CD8-positive, alpha-beta memory T cell (primary cell): ENCODE measurements at places on chromosomes 5 and 9. TPM values are rescaled to one million over a fixed set of nuclear protein-coding genes. Genes with fewer than 3 reads are reported as not detected.

- DNase-seq, result no peak
Observed at GRCh38 chr5:50575740-50576139, 90.7 kb upstream of the PARP8 start.

The TNC gene
- total RNA-seq, result 1.4 TPM

- DNase-seq, result no peak
Observed at GRCh38 chr5:135810188-135810943, 24.1 kb upstream of the SLC25A48 start.

DNA sequence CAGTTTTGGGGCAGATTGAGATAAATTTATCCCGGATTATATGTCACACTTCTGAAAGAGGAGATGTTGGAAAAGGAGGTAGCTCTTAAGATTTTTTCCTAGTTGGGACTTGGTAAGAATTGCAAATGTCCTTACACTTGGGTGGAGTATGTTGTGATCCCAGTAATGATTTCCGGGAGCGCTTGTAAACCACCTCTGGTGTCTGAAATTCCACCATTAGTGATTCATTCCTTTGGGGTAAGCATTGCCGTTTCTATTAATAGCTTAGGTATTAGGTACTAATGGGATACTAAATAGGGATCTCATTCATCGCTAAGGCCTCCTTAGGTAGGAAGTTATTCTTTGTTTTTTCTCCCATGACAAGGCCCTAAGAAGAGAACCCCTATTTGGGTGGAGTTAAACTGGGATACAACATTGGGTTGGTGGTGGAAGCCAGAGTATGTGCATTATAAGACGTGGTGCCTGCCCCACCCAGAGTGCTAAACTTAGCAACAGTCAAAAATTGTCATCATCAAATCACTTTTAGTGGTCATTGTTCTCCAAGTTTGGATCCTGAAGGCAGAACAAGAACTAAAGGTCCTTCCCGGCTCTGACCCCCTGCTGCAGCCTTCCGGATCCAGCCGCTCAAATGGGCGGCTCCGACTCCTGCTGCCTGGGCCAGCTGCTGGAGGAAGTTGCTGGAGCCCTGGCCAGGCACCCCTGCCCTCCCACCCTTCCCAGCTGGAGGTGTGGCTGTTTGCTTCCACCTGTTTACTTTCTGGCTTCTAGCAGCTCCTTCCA, 31.7 kb upstream of the DAB2IP start:
- no peak for DNase-seq

The HCN1 gene
- not detected for total RNA-seq

The NFIB gene
- not detected for total RNA-seq

- no peak for DNase-seq
Observed at GRCh38 chr5:1722877-1723276, 76.8 kb downstream of the MRPL36 start.

DNA sequence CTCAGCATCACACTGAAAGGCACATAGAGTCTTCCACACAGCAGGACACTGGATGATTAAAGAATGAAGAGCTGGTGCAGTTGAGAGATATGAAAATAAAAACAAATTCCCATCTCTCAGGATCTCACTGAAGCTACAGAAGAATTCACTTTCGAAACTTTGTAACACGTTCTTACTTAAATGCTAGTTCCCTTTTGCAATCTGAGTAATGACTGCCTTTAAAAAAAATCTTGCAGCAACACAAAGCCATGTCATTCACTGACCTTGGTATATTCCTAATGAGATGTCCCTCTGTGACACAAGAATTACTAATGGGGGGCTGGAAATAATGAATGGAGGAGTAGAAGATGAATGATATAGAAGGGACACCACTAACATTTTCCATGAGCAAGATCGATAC, 201.8 kb downstream of the GLIS3 start:
- DNase-seq, result no peak

GRCh38 chr5:31664566-31664965, 25.6 kb downstream of the PDZD2 start:
- no peak for DNase-seq

- DNase-seq, result no peak
Observed at GRCh38 chr9:93821307-93821703, 133.8 kb downstream of the BARX1 start.

DNA sequence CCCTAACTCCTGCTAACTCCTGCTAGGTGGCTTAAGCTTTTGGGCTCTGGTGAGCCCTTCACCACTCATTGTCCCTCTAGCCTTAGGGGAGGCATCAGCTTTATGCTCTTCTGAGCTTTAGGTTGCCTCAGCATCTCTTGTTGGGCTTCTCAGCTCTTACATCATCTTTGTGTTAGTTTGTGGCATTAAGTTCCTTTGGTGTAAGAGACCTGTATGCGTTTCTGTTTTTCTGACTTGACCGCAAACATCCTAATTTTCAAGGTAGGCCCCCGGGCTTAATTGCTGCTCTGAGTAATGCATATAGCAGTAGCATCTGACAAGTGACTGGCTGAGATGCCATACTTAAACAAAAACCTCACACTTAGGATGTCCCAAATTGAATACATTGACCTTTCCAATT, 287.8 kb upstream of the TUT7 start:
- no peak for DNase-seq

The ZCCHC7 gene
- 25.6 TPM for total RNA-seq

The FSTL4 gene
- total RNA-seq, result not detected

The C9 gene
- not detected for total RNA-seq

The FLT4 gene
- total RNA-seq, result 8.2 TPM

- DNase-seq, result no peak
Observed at GRCh38 chr5:65127161-65127901, 354.4 kb downstream of the ADAMTS6 start.
